NCI-H510A (cell line): ENCODE measurements at places on chromosomes 3 and 15.

- DNase-seq: no peak
Observed at GRCh38 chr3:135192929-135193328, 397.9 kb downstream of the EPHB1 start.

DNA sequence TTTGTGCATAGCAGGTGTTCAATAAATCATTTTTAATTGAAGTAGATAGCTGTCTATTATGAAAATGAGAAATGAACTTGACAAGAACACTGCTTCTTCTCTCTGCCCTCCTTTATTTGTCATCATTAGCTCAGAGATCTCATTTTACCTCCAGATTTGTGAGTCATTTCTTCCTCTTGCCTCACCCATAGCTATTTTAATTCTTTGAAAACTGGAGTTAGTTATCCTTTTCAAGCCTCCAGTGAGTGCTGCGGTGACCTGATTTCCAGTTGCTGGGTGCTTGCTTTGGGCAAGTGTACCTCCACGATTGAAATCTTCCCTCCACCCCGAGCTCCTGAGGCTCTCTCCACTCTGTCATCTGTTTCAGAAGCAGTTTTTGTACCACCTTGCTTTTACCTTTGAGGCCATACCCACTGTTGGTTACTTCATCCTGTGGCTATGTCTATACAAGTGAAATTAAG lies 114.6 kb downstream of the NFKBIZ start:
- DNase-seq: no peak

DNA sequence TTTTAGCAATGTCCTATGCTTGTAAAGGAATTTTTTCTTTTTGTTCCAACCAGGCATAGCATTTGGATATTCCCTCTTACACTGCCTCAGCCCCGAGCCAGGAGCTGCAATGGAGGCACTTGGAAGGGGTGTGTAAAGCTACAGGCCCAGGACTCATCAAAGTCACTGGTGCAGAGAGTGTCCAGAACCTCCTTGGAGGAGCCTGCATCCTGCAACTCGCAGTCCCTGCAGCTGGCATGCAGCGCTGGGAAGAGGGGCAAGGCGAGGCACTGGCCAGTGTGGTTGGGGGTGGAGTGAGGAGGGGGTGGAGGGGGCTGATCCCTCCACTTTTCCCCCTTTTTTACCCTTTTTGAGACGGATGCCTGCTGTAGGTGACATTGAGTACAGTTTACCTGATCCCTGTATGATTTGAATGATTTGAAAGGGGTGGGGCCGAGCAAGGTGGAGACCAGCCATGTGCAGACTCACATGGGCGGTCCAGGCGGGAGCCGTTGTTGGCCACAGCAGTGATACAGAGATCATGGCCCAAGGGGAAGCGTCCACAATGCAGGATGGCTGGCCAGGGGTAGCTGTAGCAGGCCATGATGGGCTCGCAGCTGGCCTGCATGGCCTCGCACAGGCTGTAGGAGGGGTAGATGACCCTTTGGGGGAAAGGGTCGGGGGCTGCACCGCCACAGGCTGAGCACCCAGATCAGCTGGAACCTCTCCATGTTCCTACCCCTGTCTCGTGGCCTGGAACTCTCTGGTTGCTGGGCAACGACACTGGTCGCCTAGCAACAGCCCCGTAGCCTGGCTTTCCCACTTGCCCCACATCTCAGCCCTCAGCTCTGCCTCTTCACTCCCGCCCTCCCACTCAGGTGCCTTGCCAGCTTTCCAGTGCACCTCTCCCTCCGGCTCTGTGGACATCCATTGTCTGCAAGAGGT lies 7.9 kb downstream of the P4HTM start:
- peak; percentile 71 for DNase-seq

DNA sequence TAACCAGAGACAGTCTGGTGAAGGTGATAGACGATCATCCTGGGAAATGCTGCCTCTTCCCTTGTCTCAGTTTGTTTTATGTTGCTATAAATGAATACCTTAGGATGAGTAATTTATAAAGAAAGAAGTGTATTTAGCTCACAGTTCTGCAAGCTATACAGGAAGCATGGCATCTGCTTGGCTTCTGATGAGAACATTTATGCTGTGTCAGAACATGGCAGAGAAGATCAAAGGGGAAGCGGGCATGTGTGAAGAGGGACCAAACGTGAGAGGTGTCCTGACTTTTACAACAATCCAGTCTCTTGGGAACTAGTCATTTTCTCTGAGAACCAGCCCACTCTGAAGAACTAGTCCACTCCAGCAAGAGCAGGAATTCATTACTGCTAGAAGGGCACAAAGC lies 9.6 kb downstream of the CMC1 start:
- no peak for DNase-seq

DNA sequence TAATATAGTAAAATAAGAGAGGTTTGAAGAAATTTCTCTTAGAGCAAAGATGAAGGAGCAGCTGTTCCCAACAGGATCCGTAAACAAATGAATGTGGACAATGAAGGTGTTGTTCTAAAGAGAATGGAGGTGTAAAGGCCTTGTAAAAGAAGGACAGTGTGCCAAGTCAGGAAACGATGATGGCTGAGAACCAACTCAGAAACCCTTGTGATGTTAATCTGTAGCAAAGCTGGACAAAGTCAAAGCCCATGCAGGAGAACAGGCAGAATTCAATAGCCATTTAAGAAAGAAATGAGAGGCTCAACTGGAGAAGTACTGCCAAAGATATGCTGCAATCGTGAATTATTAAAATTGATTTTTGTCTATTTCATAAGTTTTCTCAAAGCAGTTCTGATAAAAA lies 192.2 kb downstream of the MBNL1 start:
- DNase-seq: no peak

- DNase-seq: no peak
Observed at GRCh38 chr15:35014241-35014640, 26.2 kb upstream of the ZNF770 start.
